ENCODE measurements at places on chromosomes 1 and 21.

- DNase-seq = no peak
Measured at GRCh38 chr1:206859082-206859521, 6.3 kb upstream of the IL20 start.

DNA sequence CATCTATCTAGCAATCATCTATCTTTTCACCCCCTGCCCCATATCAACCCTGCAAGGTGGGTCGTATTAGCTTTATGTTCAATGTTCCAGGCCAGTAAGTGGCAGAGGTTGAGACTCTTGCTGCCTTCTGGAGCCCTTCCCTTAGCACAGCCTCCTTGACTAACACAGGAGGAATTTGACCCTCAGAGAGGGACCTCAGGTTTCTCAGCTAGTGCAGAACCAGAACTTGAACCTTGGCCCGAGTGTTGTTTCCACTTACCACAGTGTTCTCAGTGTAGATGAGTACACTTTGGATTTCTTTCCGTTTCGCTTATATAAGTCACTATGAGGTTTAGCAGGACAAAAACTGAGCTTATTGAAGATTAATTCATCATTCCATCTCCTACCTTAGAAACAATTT, 11.1 kb upstream of the ATF3 start:
- no peak for DNase-seq

DNA sequence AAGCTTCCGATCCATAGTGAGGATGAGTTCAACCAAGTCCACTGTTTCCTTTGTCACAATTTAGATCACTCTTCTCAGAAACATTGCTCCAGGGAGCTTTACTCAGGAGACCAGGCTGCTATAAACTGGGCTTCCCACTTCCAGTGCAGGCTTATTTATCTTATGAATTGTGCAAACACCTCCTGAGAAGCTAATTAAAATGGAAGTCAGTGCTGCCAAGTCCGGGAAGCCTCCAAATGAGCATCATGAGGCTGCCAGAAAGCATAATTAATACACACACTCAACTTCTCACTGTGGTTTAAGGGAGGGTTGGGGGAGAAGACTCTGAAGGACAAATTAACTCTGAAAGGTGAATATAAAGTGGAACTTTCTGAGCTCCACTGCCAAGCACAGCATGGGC, 145.0 kb upstream of the SGIP1 start:
- DNase-seq = no peak

DNA sequence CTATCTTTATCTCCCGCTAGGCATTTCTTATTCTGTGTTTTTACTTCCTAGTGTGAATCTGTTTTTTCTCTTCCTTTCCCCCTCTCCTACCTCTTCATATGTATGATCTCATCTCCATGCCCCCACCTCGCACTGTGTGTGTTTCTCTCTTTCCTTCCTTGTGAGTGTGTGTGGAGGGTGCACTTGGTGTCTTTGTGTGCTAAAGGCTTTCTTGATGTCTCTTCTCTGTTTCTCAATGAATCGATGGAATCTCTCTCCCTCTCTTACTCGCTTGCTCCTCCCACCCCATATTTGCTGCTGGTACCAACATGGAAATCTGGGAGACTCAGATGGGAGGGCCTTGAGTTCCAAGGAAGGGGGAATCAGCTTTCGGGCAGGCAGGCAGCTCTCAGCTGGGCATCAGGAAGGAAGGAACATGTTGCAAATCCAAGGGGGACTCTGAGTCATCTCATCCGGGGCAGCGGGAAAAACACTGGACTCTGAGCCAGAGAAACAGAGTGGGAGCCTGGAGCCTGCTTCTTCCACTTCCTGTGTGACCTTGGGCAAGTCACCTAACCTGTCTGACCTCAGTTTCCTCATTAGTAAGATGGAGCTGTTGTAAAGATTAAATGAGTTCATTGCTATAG, 147.5 kb downstream of the PTPRU start:
- no peak for DNase-seq

GRCh38 chr1:114499478-114499877, 11.5 kb downstream of the TRIM33 start:
- DNase-seq = no peak

- no peak for DNase-seq
Measured at GRCh38 chr1:115912116-115912515, 64.2 kb upstream of the SLC22A15 start.

DNA sequence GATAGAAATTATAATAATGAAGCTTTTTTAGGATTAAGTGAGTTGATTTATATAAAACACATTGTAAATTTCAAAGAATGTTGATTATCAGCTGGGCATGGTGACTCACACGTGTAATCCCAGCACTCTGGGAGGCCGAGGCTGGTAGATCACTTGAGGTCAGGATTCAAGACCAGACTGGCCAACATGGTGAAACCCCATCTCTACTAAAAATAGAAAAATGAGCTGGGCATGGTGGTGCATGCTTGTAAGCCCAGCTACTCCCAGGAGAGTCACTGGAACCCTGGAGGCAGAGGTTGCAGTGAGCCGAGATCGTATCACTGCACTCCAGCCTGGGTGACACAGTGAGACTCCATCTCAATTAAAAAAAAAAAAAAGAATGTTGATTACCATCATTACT, 18.4 kb downstream of the ADAMTS1 start:
- no peak for DNase-seq

GRCh38 chr1:86175756-86176155, 19.2 kb upstream of the COL24A1 start:
- no peak for DNase-seq

GRCh38 chr1:7651203-7651602, 119.9 kb upstream of the VAMP3 start:
- no peak for DNase-seq

GRCh38 chr1:65009724-65010420, 43.5 kb upstream of the JAK1 start:
- no peak for DNase-seq

- no peak for DNase-seq
Measured at GRCh38 chr21:44916965-44917364, 3.7 kb downstream of the ITGB2 start.

DNA sequence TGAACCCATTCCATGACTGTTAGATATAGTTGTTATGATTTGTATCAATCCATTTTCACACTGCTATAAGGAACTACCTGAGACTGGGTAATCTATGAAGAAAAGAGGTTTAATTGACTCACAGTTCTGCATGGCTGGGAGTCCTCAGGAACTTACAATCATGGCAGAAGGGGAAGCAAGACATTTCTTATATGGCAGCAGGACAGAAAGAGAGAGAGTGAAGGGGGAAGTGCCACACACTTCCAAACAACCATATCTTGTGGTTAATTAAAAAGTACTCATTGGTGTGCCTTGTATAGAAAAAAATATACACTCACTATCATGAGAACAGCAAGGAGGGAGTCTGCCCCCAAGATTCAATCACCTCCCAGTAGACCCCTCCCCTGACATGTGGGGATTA, 137.6 kb upstream of the NBPF11 start:
- DNase-seq = no peak

DNA sequence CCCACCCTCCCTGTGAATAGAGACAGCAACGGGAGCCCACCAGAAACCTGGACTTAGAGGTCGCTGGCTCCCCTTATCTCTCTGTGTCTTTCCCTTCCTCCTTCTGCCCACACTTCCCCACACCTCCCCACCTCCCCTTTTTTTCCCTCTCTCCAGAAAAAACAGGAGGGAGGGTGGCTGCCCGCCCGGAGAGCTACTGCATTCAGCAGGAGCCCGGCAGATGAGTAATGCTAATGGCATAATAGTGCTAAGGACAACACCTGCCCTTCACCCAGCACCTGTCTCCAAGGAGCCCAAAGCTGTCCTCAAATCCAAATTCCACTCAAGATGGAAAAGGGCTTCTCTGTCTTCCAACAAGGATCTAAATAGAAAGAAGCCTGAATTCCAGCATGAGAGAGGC, 11.4 kb upstream of the PRELP start:
- no peak for DNase-seq

- no peak for DNase-seq
Measured at GRCh38 chr1:218778257-218779126, 395.2 kb upstream of the LYPLAL1 start.

- DNase-seq = no peak
Measured at GRCh38 chr1:171600862-171601261, 21.2 kb upstream of the MYOCOS start.

GRCh38 chr21:44985441-44986401, 45.9 kb downstream of the SLX9 start:
- DNase-seq = no peak

DNA sequence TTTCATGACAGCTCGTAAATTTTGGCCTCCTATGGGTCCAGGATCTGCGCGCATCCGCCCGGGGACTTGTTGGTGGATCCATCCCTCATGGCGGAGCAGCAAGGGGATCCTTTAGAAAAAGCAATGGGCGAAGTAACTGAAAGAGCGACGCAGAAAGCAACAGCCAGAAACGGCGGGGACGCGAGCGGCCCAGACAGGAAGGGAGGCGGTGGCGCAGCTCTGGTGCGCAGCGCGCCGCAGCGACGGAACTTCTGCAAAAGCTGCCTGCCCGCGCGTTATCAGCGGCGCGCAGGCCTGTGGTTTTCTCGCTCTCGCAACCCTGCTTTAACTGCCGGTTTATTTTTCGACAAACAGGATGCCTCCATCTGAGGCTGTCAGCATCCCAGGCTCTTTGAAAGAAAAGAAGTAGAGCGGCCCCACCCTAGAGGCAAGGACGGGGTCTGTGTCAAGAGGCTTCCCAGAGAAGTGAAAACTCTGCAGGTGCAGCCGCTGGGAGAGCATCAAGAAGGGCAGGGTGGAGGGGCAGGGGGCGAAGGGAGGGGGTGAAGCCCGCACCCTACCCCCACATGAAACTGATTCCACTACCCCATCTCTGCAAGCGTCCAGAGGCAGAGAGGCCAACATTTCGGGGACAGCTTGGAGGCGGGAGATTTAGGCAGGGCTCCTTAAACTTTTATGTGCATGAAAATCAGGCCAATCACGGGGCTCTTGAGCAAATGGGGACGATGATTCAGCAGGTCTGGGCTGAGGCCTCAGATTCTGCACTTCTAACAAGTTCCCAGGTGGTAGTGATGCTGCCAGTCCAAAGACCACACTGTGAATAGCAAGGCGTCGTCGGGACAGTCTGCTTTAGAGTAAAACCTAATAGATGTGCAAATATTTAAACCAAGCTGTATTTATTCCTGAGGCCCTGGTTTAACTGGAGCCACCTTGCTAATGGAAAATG, 22.2 kb downstream of the RUNX1 start:
- DNase-seq = no peak

GRCh38 chr1:200435200-200435780, 25.5 kb upstream of the ZNF281 start:
- no peak for DNase-seq

- DNase-seq = no peak
Measured at GRCh38 chr1:86650065-86650464, 54.3 kb upstream of the SH3GLB1 start.

GRCh38 chr1:51750218-51750617, 128.3 kb downstream of the NRDC start:
- DNase-seq = no peak

DNA sequence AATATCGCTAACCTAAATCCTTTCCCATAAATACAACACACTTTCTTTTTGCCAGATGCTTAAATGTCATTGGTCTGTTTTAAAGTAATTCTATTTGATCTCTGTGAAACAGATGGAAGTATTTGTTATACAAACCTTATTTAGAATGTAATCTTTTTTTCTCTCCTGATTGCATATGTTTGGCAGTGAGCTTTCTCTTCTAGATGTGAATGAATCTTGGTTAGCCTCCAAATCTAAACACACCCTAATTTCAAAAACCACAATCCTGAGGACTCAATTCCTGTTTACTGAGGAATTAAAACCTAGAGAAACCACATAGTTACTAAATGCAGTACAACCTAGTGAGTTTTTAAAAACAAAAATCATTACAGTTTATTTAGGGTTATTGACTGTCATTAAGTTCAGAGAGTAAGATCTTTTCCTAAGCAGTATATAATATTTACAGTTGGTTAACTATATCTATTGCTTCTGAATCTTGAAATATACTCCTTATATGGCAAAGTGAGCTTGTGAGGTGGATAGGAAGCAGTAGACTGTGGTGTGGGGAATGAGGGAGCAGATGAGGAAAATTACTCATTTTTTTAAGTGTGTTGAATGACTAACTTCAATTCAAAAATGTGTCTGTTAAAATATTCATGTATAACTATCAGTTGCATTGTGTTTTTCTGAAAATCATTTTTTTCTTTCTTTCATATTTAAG, 218.7 kb downstream of the FMN2 start:
- DNase-seq = no peak
